Psoas muscle (tissue), 8 donors: ENCODE measurements at places on chromosomes 7 and 10. TPM values are rescaled to one million over a fixed set of nuclear protein-coding genes. Genes with fewer than 3 reads are reported as not detected.

DNA sequence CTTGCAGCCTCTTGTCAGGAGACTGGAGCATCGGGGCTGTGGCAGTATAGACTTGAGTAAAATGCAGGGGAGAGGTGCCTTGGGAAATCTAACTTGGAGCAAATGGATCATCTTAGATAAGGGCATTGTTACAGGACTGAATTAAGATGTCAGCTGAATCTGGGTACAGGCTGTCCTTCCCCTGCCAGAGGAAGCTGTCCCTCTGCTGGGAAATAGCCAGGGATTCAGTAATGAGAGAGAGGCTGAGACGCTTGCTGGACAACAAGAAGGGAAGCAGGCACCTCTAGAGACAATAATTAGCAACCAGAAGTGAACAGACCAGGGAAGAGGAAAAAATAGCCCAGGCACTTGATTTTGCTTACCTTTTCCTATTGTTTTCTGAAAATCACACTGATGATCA, 20.7 kb upstream of the RAPGEF5 start:
- H3K4me3 ChIP-seq = no peak overlapping the region
- no peak for DNase-seq
- no peak overlapping the region for H3K27ac ChIP-seq

DNA sequence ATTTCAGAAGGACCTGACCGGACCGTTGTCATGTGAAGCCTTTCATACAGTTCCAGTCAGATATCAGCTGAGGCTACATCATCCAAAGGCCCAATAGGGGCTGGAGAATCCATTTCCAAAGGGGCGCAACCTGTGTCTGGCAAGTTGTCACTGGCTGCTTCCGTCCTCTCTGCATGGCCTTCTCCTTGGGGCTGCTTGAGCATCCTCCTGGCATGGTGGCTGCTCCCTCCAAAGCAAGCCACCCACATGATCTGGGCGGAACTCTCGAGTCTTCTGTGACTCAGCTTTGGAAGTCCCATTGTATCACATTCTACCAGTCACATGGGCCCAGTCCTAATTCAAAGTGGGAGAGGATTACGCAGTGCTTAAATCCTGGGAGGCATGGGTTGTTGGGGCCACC, 207.0 kb upstream of the SHH start:
- no peak overlapping the region for H3K4me3 ChIP-seq
- H3K36me3 ChIP-seq = no peaks in the 10 kb centered on the region
- no peaks in the 10 kb centered on the region for H3K27me3 ChIP-seq
- no peak for DNase-seq
- no peaks in the 10 kb centered on the region for H3K4me1 ChIP-seq

DNA sequence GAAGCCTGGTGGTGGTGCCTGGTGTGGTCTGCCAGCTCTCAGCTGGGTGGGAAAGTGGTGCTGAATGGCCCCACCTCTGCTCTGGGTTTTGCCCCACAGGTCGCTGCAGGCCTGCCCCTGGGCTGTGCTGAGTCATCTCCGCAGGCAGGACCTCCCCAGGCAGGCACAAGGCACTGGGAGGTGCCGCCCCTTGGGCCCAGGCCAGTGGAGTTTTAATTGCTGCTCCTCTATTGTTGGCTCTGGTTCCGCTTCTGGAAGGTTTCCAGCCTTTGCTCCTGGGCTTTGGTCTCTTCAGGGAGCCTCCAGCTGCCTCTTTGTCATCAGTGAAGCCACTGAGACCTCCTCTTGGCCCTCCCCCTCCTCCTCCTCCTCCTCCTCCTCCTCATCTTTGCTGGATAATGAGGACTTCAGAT, 180.3 kb upstream of the GRB10 start:
- H3K27me3 ChIP-seq = no peaks in the 10 kb centered on the region
- no peaks in the 10 kb centered on the region for H3K36me3 ChIP-seq
- no peaks in the 10 kb centered on the region for H3K4me1 ChIP-seq
- no peak overlapping the region for H3K27ac ChIP-seq
- peak; percentile 72 for DNase-seq
- no peak overlapping the region for H3K4me3 ChIP-seq

- no peak overlapping the region for H3K4me3 ChIP-seq
- DNase-seq = no peak
- peaks cover 15% of the 10 kb centered on the region for H3K4me1 ChIP-seq
Observed at GRCh38 chr10:23342213-23342884, 2.2 kb downstream of the C10orf67 start.

DNA sequence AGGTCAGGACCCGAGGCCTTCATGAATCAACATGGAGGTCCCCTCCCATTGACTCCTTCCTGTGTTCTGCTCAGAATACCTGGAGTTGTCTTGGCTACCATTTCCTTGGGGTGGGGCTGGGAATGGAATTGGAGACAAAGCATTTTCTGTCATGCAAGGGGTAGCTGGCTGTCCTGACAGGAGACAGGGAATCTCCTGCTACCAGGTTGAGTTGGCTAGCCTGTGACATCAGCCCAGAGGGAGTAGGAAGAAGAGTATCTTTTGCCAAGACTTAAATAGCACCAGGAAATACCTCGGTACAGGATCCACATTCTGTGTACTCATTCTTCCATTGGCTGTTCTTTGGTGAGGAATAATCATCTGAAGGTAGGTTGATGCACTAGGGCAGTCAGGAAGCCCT, 4.9 kb downstream of the ZDHHC16 start:
- H3K4me3 ChIP-seq = no peak overlapping the region
- no peak for DNase-seq
- H3K27ac ChIP-seq = no peak overlapping the region
- no peaks in the 10 kb centered on the region for H3K27me3 ChIP-seq

GRCh38 chr10:27542812-27543211, 38.7 kb downstream of the RAB18 start:
- H3K36me3 ChIP-seq = peaks cover 70% of the 10 kb centered on the region
- DNase-seq = no peak
- H3K4me3 ChIP-seq = no peak overlapping the region
- no peak overlapping the region for H3K27ac ChIP-seq
- no peaks in the 10 kb centered on the region for H3K4me1 ChIP-seq

The DIP2C gene
- 28.9 TPM for total RNA-seq
